CD8-positive, alpha-beta memory T cell (primary cell): ENCODE measurements at places on chromosomes 16 and 17. TPM values are rescaled to one million over a fixed set of nuclear protein-coding genes. Genes with fewer than 3 reads are reported as not detected.

The OR2C1 gene
- not detected for total RNA-seq

- H3K27me3 ChIP-seq, result no peaks in the 10 kb centered on the region
- H3K27ac ChIP-seq, result peak overlapping the region; percentile 89
- peak overlapping the region; percentile 77 for H3K4me3 ChIP-seq
- peaks cover 40% of the 10 kb centered on the region for H3K4me1 ChIP-seq
Measured at GRCh38 chr16:27312580-27313421, 973 bp upstream of the IL4R start.

The C16orf92 gene
- total RNA-seq, result not detected

The ZNF423 gene
- not detected for total RNA-seq

GRCh38 chr17:37488607-37489196, 989 bp upstream of the DUSP14 start:
- peak overlapping the region; percentile 83 for H3K4me3 ChIP-seq
- H3K36me3 ChIP-seq, result no peaks in the 10 kb centered on the region

The B4GALNT2 gene
- not detected for total RNA-seq

The OR1F1 gene
- total RNA-seq, result not detected

The PARD6A gene
- 18.3 TPM for total RNA-seq

GRCh38 chr17:5526821-5527598, 40.6 kb downstream of the MIS12 start:
- H3K4me3 ChIP-seq, result no peak overlapping the region
- no peak for DNase-seq
- no peaks in the 10 kb centered on the region for H3K27me3 ChIP-seq

DNA sequence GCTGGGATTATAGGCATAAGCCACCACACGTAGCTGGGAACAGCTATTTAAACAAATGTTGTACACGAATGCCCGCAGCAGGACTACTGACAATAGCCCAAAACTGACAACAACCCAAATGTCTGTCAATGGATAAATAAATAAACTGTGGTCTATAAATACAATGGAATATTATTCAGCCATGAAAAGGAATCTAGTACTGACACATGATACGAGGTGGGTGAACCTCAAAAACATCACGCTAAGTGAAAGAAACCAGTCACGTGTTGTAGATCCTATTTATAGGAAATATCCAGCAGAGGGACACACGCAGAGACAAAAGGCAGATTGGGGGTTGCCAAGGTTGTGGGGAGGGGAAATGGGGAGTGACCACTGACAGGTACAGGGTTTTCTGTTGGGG, 390.0 kb upstream of the TNRC6C start:
- no peak overlapping the region for H3K27ac ChIP-seq
- no peaks in the 10 kb centered on the region for H3K36me3 ChIP-seq
- no peak for DNase-seq
- H3K4me1 ChIP-seq, result peaks cover 9% of the 10 kb centered on the region

The SBK1 gene
- total RNA-seq, result 4.1 TPM

The KRTAP2-2 gene
- total RNA-seq, result not detected

DNA sequence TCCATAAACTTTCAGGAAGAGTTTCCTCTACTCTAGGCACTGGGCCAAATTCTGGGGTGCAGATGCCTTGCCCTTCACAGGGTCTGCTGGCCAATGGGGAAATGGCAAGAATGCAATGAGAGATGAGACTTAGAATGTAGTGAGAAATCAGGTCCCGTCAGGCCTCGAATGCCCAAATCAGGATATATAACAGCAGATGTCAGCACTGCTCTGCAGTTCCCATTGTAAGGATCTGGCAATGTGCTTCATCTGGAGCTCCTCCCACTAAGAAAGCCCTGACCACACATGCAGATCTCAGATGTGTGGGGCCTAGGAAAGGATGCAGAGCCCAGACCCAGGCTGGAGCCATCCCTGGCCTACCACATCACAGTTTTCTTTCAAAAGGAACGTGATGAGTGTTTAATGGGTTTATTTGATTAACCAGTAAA, 13.9 kb upstream of the LPCAT2 start:
- H3K36me3 ChIP-seq, result no peaks in the 10 kb centered on the region
- no peaks in the 10 kb centered on the region for H3K4me1 ChIP-seq
- no peak for DNase-seq
- H3K27me3 ChIP-seq, result no peaks in the 10 kb centered on the region

DNA sequence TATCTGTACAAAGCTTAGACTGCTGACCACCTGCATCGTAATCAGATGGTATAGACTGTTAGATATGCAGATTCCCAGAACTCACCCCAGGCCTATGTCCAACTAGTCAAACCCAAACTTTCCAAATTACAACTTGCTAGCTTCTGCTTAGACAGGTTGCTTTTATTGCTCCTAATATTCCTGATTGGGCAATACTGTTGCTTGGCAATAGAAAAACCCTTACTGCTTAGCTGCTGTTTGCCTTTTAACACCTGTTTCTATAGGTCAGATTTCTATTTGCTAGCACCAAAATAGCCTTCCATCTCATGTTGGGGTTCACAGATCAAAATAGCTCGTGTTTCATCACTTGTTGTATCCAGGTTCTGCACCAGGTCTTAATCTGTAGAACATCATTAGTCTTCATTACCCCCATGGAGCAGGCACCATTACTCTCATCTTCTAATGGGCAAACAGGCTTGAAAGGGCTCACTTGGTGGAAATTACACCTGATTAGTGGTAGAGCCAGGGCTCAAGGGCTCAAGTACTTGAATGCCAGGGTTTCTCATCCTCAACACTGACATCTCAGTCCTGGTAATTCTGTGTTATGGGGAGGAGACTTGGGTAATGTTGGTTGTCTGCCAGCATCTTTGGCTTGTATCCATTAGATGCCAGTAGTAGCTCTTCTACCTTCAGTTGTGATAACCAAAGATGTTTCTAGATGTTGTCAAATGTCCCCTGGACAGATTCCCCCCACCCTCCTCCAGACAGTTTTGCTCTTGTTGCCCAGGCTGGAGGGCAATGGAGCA, 2.7 kb downstream of the ZP2 start:
- H3K4me3 ChIP-seq, result no peak overlapping the region
- H3K27ac ChIP-seq, result no peak overlapping the region
- H3K36me3 ChIP-seq, result no peaks in the 10 kb centered on the region
- no peak for DNase-seq
- H3K4me1 ChIP-seq, result no peaks in the 10 kb centered on the region
- no peaks in the 10 kb centered on the region for H3K27me3 ChIP-seq

GRCh38 chr16:85650844-85651628, 37.7 kb downstream of the GINS2 start:
- no peaks in the 10 kb centered on the region for H3K4me1 ChIP-seq
- peaks cover 4% of the 10 kb centered on the region for H3K36me3 ChIP-seq
- no peaks in the 10 kb centered on the region for H3K27me3 ChIP-seq
- no peak overlapping the region for H3K4me3 ChIP-seq
- peak; percentile 31 for DNase-seq

The KIF18B gene
- total RNA-seq, result 27.1 TPM

- no peaks in the 10 kb centered on the region for H3K4me1 ChIP-seq
- no peak overlapping the region for H3K27ac ChIP-seq
- peaks cover 7% of the 10 kb centered on the region for H3K36me3 ChIP-seq
- no peak for DNase-seq
- H3K4me3 ChIP-seq, result no peak overlapping the region
Measured at GRCh38 chr17:37191219-37191618, 184.6 kb upstream of the C17orf78 start.

GRCh38 chr16:82857693-82858365, 231.1 kb downstream of the CDH13 start:
- H3K27ac ChIP-seq, result no peak overlapping the region
- no peaks in the 10 kb centered on the region for H3K27me3 ChIP-seq
- H3K36me3 ChIP-seq, result no peaks in the 10 kb centered on the region
- DNase-seq, result no peak
- no peaks in the 10 kb centered on the region for H3K4me1 ChIP-seq

The AMZ2 gene
- 118 TPM for total RNA-seq

- peaks cover 79% of the 10 kb centered on the region for H3K4me1 ChIP-seq
- H3K4me3 ChIP-seq, result no peak overlapping the region
- peak overlapping the region; percentile 24 for H3K27ac ChIP-seq
- no peak for DNase-seq
- H3K36me3 ChIP-seq, result no peaks in the 10 kb centered on the region
Measured at GRCh38 chr17:76189247-76189646, 48.2 kb upstream of the FOXJ1 start.

The CCL17 gene
- total RNA-seq, result 18.9 TPM

- H3K27ac ChIP-seq, result no peak overlapping the region
- no peaks in the 10 kb centered on the region for H3K4me1 ChIP-seq
- no peaks in the 10 kb centered on the region for H3K27me3 ChIP-seq
- peaks cover 55% of the 10 kb centered on the region for H3K36me3 ChIP-seq
- no peak for DNase-seq
Measured at GRCh38 chr17:48060249-48060648, 12.1 kb downstream of the NFE2L1 start.

DNA sequence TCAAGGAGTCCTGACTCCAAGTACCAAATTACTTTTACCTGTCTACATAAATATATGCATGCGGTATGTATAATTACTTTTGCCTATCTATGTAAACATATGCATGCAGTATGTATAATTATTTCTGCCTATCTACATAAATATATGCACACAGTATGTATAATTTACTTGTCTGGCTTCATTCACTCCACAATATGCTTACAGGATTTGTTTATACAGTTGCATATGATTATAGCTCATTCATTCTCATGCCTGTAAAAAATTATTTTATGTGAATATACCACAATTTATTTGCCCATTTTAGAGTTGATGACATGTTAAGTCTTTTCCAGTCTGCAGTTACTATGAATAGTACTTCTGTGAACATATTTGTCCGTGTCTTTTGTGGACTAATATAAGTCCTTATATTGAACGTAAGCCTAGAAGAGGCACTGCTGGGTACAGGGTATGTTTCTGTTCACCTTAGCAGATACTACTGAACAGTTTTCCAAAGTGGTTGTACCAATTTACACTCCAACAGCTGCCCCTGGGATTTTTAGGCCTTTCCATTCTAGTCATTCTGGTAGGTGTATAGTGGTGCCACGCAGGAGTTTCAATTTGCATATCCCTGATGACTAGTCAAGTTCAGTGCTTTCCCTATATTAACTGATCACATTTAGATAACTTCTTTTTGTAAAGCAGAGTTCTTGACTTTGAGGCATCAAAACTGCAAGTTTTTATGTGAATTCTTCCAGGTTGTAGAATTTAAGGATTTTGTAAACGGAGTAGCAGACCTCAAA, 47.0 kb downstream of the MARVELD3 start:
- no peaks in the 10 kb centered on the region for H3K4me1 ChIP-seq
- no peak overlapping the region for H3K27ac ChIP-seq
- no peak overlapping the region for H3K4me3 ChIP-seq
- H3K36me3 ChIP-seq, result peaks cover 14% of the 10 kb centered on the region

DNA sequence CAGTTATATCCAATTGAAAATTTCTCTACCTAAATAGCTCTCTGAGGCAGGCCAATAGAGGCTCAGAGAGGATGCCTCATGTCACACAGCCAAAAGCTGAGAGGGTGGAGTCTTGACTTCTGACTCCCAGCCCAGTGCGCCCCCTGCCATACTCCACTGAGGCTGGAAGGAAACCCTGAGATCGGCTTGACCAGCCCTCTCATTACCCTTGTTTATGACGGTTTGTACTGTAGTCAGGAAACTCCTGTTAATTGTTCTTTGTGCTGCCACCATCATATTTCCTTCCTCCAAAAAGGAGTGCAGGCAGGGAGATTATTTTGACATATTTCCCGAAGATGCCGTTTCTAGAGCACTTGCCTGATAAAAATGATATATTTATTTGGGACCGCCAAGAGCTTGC, 107.9 kb downstream of the AIPL1 start:
- no peak for DNase-seq
- H3K36me3 ChIP-seq, result no peaks in the 10 kb centered on the region
- H3K27ac ChIP-seq, result no peak overlapping the region
- no peak overlapping the region for H3K4me3 ChIP-seq
- no peaks in the 10 kb centered on the region for H3K4me1 ChIP-seq

GRCh38 chr17:72359811-72360210, 239.0 kb downstream of the SOX9 start:
- no peaks in the 10 kb centered on the region for H3K27me3 ChIP-seq
- DNase-seq, result no peak
- H3K4me1 ChIP-seq, result no peaks in the 10 kb centered on the region
- H3K36me3 ChIP-seq, result no peaks in the 10 kb centered on the region
- H3K4me3 ChIP-seq, result no peak overlapping the region
- no peak overlapping the region for H3K27ac ChIP-seq

- H3K4me3 ChIP-seq, result no peak overlapping the region
- peaks cover 32% of the 10 kb centered on the region for H3K36me3 ChIP-seq
- DNase-seq, result no peak
- H3K27me3 ChIP-seq, result no peaks in the 10 kb centered on the region
- no peak overlapping the region for H3K27ac ChIP-seq
Measured at GRCh38 chr17:4006745-4007211, 42.5 kb upstream of the ATP2A3 start.

DNA sequence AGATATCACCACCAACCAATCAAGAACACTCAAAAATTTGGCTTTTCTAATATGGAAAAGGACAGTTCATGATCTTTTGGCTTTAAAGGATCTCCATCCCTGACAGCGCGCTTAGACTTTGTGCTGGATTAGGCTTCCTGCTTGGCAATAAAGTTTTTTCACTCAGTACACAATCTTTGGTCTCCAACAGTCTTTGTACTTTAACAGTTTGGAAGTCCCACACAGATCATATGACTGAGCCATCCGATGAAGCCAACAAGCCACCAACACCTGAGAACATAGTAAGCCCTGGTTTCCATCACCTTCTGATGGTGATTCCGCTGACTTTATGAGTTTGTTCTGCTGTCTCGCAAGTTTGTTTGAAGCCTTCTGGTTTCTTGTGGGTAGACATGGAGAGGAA, 34.3 kb downstream of the SMURF2 start:
- H3K4me3 ChIP-seq, result no peak overlapping the region
- no peak for DNase-seq
- no peaks in the 10 kb centered on the region for H3K27me3 ChIP-seq
- peaks cover 52% of the 10 kb centered on the region for H3K4me1 ChIP-seq
- H3K36me3 ChIP-seq, result no peaks in the 10 kb centered on the region

- H3K36me3 ChIP-seq, result no peaks in the 10 kb centered on the region
- no peak overlapping the region for H3K27ac ChIP-seq
- peaks cover 73% of the 10 kb centered on the region for H3K4me1 ChIP-seq
Measured at GRCh38 chr16:89402962-89403361, 87.4 kb downstream of the ANKRD11 start.
